ENCODE measurements at places on chromosomes 13 and 19.

DNA sequence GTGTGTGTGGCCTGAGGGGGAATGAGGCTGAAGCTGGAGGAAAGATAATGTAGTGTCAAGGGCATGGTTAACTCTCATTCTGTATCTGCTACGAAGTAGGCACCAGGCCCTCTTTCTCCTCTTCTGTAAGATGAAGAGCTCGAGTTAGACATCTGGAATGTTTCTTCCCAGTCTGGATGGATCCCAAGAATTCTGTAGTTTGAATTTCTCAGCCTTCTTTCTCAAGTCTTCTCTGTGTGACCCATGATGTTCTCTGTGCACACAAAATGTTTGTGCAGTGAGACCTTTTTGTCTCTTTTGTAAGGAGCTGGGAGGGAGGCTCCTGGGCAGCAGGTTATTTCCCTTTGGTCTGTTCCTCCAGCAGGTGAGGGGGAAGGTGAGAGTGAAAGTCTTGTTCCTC, 13.7 kb downstream of the FGF9 start:
- DNase-seq: no peak

DNA sequence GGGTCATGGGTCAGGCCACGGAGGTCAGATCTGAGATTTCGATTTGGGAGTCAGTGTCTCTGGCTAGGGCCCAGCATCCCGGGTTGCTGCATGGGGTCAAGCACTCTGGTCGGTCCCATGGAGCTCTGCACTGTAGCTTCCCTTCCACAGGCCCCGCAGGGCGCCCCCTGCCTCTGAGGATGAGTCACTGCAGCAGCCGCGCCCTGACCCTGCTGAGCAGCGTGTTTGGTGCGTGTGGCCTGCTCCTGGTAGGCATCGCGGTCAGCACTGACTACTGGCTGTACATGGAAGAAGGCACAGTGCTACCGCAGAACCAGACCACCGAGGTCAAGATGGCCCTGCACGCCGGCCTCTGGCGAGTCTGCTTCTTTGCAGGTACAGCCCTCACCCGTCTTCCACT, 3.6 kb downstream of the CACNG7 start:
- DNase-seq: no peak

DNA sequence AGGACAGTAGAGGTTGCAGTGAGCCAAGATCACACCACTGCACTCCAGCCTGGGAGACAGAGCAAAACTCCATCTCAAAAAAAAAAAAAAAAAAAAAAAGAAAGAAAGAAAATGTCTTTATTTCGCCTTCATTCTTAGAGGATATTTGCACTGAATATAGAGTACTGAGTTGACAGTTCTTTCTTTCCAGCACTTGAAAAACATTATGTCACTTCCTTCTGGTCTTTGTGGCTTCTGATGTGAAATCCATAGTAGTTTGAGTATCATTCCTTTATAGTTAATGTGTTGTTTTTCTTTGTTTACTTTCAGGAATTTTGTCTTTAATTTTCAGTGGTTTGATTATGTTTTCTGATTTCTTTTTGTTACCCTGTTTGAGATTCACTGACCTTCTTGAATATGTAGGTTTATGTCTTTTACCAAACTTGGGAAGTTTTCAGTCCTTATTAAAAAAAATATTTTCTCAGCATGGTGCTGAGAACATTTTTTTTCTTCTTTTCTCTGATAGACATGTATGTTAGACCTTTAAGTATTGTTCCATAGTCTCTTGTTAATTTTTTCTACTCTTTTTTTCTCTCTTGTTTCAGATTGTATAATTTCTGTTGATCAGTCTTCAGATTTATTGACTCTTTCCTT, 50.1 kb downstream of the PCCA start:
- DNase-seq: no peak

DNA sequence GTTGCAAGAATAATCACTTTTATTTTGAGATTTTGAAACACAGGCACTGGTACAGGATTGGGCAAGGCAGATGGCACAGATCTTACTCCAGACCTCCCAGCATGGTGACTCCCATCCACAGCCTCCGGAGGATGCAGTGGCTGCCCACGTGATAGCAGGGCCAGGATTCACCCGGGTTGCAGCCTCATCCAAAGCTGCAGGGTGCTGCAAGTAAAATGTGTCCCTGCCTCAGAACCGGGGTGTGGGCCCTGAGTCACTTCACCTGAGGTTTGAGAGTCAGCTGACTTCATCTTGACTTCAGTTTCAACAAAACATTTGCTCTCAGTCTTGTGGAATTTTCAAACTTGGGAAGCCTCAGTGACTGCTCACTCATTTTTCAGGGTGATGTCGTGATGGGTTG, 201.9 kb downstream of the FGF9 start:
- DNase-seq: no peak

GRCh38 chr19:9151367-9151766, 11.2 kb downstream of the ZNF317 start:
- DNase-seq: no peak

GRCh38 chr13:78897200-78897599, 238.2 kb upstream of the OBI1 start:
- DNase-seq: no peak

GRCh38 chr19:55643887-55644176, 383 bp downstream of the ZNF581 start:
- no peak for DNase-seq

DNA sequence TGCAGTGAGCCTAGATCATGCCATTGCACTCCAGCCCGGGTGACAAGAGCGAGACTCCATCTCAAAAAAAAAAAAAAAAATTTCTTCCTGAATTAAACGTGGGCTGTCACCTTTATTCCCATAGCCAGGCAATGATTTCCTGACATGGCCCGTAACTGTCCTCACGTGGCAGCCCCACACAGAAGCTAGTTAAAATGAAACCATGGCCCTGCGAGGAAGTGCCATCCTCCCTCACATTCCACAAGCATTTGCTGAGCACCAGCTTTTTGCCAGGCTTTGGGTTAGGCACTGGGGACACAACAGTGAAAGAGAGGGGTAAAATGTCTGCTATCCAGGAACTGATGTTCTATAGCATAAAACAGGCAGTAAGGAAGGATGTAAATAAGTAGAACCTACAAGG, 13.2 kb upstream of the FBXO27 start:
- no peak for DNase-seq

GRCh38 chr19:18999896-19000620, 33.3 kb downstream of the SUGP2 start:
- DNase-seq: no peak

DNA sequence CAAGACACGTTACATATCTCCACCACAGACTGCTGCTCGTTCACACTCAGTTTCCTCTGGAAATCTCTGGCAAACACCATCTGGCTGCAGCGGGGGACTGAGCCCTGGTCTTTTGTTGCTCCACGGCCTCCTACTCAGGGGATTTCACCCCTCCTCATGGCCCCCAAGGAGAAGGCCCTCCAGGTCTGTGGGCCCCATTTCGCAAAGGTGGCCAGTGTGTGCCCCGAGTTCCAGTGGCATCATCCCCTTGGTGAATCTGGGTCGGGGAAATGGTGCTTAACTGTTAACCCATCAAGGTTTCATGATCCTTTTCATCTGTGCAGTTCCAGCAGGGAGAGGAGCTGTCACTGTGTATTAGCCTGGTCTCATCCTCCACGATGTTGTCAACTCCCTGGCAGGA, 235.4 kb upstream of the MAB21L1 start:
- no peak for DNase-seq

DNA sequence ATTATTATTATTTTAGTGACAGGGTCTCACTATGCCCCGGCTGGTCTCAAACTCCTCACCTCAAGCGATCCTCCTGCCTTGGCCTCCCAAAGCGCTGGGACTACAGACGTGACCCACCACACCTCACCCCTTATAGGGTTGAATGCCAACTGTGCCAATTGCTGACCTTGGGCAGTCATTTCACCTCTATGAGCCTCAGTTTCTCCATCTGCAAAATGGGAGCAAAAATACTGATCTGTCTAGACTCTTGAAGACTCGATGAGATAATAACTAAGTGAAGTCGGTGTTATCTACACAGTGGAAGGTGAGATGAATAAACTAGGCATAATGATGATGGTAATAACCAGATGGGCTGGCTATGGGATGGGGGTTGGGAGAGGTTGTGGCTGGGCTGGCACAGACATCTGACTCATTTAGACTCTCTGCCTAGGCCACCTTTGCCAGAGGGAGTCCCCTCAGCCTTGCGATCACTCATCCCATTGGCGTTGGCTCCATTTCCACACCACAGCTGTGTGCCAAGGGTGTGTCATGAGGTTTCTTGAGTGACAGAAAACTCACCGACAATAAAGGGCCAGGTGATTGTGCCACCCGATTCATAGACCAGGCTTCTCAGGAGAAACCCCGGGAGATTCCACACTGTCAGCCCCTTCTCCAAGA, at the start of gene CASP14:
CASP14 (plus strand) TSS at position 596 of the 657 bp plus-strand sequence. CDS start 2,772 bp downstream, outside the sequence.
- DNase-seq: no peak

DNA sequence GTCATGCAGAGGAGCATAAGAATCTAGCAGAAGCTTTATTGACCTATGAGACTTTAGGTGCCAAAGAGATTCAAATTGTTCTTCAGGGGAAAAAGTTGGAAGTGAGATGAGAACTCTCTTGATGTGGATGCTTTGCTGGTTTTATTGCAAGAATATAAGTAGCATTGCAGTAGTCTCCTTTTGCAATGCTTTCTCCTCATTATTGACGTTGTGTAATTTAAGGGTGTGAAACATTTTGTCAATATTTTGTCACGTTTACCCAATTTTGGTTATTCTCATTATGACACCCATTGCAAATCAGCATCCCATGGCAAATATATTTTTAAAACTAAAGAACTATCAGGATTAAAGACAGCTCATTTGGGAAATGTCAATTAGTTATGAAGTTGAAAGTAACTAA, 11.9 kb upstream of the LILRB5 start:
- DNase-seq: no peak

GRCh38 chr19:1566392-1567115, 1.6 kb downstream of the MEX3D start:
- no peak for DNase-seq

DNA sequence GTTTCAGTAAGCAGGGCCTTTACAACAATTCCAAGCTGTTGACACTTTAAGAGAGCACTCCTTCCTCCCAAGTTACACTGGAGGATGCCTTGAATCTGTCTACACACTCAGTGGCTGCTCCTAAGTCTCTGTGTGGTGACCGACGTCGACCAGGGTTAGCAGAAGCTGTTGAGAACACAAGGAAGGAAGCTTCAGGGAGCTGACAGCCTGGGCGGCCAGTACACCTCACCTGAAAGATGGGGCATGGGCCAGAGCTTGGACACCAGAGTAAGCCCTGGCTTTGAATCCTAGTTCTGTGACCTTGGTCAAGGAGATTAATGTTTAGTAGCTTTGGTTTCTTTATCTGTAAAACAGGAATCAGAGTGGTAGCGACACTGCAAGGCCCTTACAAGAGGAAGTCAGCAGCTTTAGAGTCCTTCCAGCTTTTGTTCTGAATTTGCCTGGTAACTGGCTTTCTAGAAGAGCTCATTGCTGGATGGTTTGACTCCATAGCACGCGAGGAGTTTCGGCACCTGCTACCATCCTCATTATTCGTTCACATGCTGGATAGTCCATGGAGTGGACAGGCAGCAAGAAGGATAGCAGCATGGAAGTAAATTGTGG, 214.2 kb downstream of the FGF9 start:
- DNase-seq: no peak

DNA sequence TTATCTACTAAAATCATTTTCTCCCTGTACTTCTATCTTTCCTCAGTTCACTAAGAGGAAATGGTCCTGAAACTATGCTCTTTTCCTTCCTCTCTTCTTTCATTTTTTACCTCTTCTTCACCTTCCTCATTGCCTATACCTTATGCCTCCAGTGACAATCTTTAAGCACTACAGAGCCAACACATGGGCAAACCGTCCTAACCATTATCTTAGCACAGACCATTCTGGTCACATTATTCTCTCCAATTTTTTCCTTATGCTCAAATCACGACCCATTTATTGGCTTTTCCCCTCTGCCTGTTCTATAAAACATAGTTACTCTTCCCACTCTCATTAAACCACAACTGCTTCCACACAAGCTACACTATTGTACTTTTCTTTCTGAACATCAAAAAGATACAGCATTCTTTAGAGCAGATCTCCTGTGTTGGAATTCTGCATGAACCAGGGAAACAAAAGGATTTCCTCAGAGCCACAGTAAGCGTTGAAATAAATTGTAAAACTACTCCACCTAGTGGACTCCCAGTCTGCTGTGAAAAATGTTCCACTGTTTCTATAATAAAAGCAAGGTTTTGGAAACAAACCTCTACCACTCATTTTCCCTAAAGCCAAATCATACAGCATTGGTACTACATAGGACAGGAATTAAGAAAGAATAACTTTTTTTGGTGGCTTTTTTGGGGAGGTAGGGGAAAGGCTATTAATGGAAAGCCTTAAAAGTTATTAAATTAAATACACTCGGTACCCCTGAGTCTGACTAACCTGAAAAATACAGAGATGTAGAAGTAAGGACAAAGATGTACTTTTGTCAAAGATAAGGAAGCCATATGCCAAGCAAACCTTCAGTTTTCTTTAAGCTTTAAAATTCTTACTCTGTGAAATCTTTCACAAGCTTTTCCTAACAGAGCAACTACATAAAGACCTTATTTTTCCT, 19.5 kb downstream of the NUFIP1 start:
- no peak for DNase-seq

DNA sequence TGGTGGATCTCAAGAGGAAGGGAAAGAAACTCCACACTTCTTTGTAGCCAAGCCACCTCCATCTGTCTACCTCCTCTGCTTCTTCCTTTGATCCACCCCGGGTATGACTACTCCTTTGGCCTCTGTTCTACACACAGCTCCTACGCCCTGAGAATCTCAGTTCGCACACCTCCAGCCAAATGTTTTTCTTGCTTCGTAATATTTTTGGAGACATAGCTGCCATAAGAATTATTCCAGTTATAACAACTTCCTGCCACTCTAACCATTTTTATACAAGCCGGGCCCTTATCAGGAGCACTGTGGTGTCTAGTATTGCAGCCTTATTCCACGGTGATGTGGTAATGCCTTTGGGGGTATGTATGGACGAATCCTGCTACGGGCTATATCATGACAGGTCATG, 126.7 kb downstream of the STARD13 start:
- no peak for DNase-seq

DNA sequence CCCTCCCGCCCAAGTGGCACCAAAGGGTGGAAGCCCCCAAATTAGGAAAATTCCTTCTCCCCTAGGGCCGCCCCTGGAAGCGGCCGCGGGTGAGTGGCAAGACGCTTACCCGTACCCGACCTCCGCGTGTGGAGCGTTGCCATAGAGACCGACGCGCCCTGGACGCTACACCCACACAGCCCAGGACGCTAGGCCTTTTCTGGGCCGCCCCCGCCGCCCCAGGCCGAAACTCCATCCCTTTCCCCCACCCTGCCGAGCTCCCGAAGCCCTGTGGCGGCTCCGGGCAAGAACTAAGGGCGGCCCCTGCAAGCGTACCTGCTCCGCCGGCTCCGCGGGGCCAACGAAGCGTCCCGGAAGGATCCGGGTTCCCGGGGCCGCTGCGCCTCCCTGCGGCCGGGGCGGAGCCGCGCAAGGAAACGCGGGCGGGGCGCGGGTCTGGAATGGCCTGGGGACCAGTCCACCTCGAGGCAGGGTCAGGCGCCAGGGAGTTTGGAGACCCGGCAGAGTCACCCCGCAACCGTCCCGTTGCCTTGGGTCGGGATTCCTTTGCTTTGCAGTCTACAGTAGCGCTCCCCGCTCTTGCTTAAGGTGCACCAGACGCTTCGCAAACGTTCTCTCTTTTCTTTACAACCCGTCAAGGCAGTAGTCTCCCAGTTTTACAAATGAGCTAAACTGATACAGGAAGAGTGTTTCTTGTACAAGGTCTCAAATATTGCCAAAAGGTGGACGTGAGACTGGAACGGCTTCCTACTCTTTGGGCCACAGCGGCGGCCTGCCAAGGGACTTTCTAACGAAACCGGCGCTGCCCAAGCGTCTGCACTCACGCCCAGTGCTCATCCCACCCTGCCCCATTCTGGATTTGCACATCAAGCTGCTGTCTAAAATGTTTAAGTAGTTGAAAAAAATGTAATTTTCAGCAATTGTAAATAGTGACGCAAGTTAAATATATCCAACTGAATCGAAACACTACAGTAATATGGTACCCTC, at the start of gene NEK5:
NEK5 (minus strand) TSS at position 360 of the 987 bp plus-strand sequence. CDS start 1,591 bp downstream, outside the sequence.
- peak; percentile 58 for DNase-seq

Measured in stimulated activated CD4-positive, alpha-beta T cell treated with anti-CD3 and anti-CD28 coated beads, Interleukin-2, amount 100 ng/mL, for 24 hours (primary cell).